ENCODE measurements at places on chromosomes 1 and 21.

GRCh38 chr1:215202868-215203267, 120.3 kb downstream of the KCNK2 start:
- no peak for DNase-seq

DNA sequence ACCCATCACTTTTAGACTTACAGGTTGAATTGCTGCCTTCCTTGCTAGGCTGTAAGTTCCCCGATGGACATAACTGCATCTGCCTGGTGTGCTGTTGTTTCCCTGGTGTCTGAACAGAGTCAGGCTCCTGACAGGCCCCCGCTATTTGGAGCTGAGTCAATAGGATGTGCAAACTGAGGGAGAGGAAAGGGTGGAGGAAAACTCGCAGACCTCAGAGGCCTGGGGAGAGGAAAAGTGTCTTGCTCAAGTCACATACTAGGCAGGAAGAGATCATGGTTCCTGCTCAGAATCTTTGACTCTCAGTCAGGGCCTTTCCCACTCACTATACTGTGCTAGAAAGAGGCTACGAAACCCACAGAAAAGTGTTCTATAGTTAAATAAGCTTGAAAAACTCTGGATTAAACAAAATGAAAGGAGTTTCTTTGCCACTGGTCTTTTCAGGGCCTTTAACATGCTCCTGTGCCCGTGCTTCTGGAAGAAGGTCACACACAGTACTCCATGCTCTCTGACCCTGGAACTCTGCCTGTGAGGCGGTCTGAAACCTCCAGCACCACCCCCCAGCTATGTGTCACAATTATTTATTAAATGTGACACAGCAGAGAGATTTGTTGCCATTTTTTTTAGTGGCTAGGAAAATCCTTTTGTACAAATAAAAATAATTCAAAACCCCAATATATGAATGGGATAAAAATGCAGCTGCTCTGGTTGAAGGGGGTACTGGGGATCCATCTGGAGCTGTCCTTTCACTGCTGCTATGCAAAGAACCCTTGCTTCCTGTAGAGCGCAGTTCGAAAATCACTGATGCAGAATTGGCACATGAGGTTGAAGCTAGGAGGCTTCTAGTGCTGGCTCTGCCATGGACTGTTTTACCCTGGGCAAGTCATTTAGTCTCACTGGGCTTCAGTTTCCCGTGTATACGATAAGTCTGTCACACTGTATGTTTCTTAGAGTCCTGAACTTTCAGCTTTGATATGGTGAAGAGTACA, 20.1 kb upstream of the CDCP2 start:
- no peak for DNase-seq

GRCh38 chr1:246364415-246364941, 142.6 kb downstream of the SMYD3 start:
- no peak for DNase-seq

- DNase-seq: no peak
Measured at GRCh38 chr1:183048087-183049085, 25.2 kb downstream of the LAMC1 start.

DNA sequence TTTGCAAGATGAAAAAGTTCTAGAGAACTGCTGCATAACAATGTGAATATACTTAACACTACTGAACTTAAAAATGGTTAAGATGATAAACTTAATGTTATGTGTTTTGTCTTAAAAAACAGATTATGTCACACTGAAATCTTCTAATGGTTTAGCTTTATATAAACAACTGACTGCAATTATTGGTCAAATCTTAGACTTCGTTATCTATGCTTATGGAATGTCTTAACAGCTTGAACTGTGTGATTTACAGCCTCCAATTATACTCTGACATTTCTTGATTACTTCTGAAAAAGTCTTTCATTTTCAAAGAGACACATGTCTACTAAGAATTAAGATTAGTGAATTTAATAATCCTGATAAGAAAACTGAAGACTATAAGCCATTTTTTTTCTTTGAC, 71.1 kb downstream of the ZSWIM5 start:
- no peak for DNase-seq

- DNase-seq: no peak
Measured at GRCh38 chr1:229509576-229509975, 1.4 kb upstream of the NUP133 start.

- DNase-seq: no peak
Measured at GRCh38 chr1:62841587-62842169, 57.7 kb downstream of the ATG4C start.

GRCh38 chr1:227929751-227930472, 17.8 kb downstream of the WNT9A start:
- DNase-seq: no peak

- no peak for DNase-seq
Measured at GRCh38 chr1:26285366-26286063, 5.6 kb downstream of the SH3BGRL3 start.

- no peak for DNase-seq
Measured at GRCh38 chr1:54816951-54817350, 15.8 kb upstream of the TTC22 start.

Measured in stimulated activated CD8-positive, alpha-beta memory T cell treated with anti-CD3 and anti-CD28 coated beads, Interleukin-7, amount 100 ng/mL, for 1 hour (primary cell).